ENCODE measurements at places on chromosomes 12 and 14.

GRCh38 chr12:67426067-67426466 is 156.9 kb downstream of the CAND1 start:
- no peak for DNase-seq

DNA sequence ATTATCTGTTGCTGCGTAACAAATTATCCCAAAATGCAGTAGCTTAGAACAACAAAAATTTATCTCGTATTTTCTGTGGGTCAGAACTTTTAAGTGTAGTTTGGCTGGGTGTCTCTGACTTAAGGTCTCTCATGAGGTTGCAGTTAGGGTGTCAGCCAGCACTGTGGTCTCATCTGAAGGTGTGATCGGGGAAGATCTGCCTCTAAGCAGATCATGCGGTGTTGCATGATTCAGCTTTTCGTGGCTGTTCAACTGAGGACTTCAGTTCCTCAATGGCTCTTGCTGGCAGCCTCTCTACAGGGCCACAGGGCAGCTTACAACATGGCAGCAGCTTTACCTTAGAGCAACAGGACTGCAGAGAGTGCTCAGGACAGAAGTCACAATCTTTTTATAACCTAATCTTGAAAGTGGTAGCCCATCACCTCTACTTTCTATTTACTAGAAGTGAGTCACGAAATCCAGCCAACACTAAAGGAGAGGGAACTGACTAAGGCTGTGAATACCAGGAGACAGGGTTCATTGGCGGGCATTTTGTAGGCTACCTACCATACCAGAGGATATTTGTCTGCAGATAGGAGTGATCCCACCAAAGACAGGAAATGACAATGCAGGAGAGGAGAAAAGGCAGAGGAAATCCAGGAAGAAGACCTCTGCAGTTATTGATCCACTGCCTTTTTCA is 1.8 kb upstream of the TMPRSS12 start:
- DNase-seq, result no peak

GRCh38 chr12:3313675-3314663 is 177.0 kb upstream of the PRMT8 start:
- no peak for DNase-seq

GRCh38 chr12:99146185-99146584 is 501.1 kb downstream of the APAF1 start:
- DNase-seq, result no peak

DNA sequence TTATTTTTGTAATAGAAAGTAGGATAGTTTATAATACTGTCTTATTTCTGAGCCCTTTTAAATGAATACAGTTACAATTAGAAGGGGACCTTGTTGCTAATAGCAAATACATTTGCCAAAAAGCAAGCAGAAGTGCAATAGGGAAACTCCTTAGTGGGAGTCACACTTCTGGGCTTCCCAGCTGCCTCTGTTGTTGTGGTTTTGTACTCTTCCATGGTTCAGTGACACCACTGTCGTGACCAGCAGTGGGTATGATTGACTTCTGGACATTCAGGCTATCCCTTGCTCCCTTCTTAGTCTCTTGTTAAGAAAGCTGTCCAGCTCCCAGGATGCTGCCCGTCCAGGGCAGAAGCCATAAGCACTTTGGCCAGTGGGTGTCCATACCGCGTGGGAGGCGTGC is 22.6 kb downstream of the TCTN1 start:
- DNase-seq, result no peak

GRCh38 chr14:101813171-101813759 is 51.8 kb downstream of the PPP2R5C start:
- no peak for DNase-seq

- DNase-seq, result no peak
Measured at GRCh38 chr12:132238488-132238854, 90.9 kb downstream of the GALNT9 start.

DNA sequence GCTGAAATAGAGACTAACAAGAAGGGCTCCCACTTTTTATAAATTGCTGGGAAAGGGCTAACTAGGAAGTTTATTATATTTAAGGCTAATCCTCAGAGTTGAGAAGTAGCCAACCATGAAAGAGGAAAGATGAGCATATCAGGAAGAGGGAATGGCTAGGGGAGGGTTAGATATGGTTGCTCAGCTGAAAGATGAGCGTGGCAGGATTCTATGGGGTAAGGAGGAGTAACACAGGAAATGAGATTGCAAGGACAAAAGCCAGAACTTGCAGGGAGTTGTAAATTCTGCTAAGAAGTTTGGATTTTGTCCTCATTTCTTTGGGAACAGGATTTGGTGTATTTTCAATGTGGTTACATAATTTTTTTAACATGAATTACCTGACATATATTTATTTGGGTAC is 127.4 kb upstream of the ATP2B1 start:
- no peak for DNase-seq
